ENCODE measurements at places on chromosomes 4 and X. TPM values are rescaled to one million over a fixed set of nuclear protein-coding genes. Genes with fewer than 3 reads are reported as not detected.

Gene HPGDS
- 1.7 TPM for total RNA-seq

Gene CFP
- 5.0 TPM for total RNA-seq

Gene GYPE
- total RNA-seq: not detected

Gene ASB9
- total RNA-seq: 1.2 TPM

Gene SOWAHB
- not detected for total RNA-seq

Gene ARR3
- total RNA-seq: not detected

Gene ARMCX1
- 25.6 TPM for total RNA-seq

Gene TMPRSS11A
- 0.13 TPM for total RNA-seq

Gene SLC4A4
- 5.1 TPM for total RNA-seq

Gene SPANXN4
- total RNA-seq: not detected

Gene ALAS2
- total RNA-seq: 1.4 TPM

Gene ODAM
- not detected for total RNA-seq

Gene USP51
- total RNA-seq: 1.5 TPM

Gene CNGA1
- not detected for total RNA-seq

Gene ZNF185
- total RNA-seq: 13.7 TPM

Gene TRPC5OS
- total RNA-seq: not detected

Gene PCDH10
- total RNA-seq: 0.27 TPM

Gene TMEM31
- not detected for total RNA-seq

Gene RGN
- 2.6 TPM for total RNA-seq

Gene ARHGEF38
- total RNA-seq: 0.25 TPM

Gene ENPP6
- 0.47 TPM for total RNA-seq

Gene TSPAN6
- 10.1 TPM for total RNA-seq

Gene MUC7
- not detected for total RNA-seq

Gene CTAG2
- total RNA-seq: not detected

Gene ATP8A1
- 21.9 TPM for total RNA-seq

Gene CABS1
- total RNA-seq: not detected

Gene VAMP7
- 25.2 TPM for total RNA-seq

Gene GIMD1
- total RNA-seq: not detected

Gene TEX13D
- not detected for total RNA-seq

Gene NCBP2L
- not detected for total RNA-seq

Gene SRPX
- total RNA-seq: 85.3 TPM
